Effector CD4-positive, alpha-beta T cell (primary cell): ENCODE measurements at places on chromosomes 13 and 19.

DNA sequence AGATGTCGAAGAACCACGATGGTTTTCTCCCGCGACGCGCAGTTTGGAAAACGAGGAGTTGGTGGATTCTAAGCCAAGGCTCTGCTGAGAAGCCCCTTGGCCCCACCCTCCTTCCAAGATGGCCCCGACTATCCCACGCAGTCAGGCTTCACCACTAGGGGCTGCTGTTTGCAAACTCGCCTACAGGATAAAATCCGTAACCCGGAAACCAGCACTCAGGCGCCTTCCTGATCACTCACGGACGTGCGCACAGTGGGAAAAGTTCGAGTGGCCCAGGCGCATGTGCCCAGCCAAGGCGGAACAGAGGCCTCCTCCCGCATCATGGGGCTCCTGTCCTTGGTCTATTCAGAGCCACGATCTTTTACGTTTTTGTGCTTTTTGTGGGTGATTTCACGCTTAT, 19.2 kb upstream of the UQCR11 start:
- DNase-seq, result peak; percentile 35

DNA sequence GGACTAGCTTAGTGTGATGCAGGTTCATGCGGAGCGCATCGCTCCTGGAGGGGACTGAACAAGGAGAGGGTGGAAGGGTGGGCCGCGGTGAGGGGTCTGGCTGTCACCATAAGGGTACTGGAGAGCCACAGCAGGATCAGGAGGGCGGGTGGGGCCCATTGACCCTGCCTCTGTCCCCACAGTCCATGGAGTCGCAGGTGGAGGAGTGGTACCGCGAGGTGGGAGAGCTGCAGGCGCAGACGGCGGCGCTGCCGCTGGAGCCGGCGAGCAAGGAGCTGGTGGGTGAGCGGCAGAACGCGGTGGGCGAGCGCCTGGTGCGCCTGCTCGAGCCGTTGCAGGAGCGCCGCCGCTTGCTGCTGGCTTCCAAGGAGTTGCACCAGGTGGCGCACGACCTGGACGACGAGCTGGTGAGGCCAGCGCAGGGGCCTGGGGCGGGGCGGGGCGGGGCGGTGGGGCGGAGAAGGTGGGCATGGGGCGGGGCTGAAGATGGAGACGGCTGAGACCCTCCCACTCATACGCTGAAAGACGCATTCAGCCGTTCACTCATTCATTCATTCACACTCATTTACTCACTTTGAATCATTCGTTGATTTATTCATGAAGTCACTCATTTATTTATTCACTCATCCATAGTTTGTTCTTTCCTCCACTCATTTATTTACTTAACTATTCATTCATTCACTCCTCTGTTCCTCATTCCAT, 27.5 kb upstream of the SHKBP1 start:
- peak; percentile 65 for DNase-seq

GRCh38 chr13:112873851-112874750, 94.9 kb upstream of the MCF2L start:
- no peak for DNase-seq

DNA sequence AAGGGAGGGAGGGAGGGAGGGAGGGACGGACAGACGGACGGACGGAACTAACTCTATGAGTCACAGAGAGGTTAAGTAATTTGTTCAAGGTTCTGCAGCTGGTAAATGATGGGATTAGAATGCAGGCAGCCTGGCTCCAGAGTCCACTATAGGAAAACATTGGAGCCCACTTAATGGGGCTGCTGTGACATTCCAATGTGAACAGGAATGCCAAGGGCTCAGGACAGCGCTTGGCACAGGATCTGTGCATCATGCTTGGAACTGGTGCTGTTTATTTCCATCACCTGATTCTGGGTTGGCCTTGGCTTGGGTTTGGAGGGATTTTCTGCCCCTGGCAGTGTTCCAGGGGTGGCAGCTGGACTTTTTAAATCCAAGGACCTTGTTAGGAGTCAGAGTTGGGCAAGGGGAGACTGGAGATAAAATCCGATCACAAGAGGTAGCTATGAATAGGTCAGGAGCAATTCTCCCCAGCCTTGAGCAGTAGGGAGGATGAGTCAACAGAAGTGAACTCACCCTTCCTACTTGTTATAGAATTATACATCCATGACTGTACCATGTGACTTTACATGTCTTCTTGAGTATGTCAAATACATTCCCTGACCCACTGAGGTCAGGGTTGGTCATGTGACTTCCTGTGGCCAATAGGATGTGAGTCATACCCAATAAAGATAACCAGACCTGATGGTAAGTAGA, 7.8 kb upstream of the HIF3A start:
- DNase-seq, result no peak

GRCh38 chr19:40298026-40298425, 12.9 kb upstream of the AKT2 start:
- no peak for DNase-seq

- no peak for DNase-seq
These were observed 192.3 kb downstream of the SHISA2 start for GRCh38 chr13:25859528-25859927.

DNA sequence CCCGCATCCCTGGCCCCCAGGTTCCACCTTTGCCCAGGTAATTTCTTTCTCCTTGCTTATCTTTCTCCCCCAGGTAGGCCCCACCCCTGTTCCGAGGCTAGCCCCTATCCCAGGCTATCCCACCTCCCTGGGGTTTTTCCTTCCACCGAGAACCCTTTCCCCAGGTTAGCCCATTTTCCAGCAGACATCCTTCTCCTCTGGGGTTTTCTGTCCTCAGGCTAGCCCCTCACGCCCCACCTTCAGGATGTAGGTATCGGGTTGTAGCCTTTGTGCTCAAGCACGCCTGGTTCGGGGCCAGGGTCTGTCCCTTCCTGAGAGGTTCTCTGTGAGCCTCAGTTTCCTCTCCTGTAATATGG, 837 bp downstream of the FSD1 start:
- no peak for DNase-seq

DNA sequence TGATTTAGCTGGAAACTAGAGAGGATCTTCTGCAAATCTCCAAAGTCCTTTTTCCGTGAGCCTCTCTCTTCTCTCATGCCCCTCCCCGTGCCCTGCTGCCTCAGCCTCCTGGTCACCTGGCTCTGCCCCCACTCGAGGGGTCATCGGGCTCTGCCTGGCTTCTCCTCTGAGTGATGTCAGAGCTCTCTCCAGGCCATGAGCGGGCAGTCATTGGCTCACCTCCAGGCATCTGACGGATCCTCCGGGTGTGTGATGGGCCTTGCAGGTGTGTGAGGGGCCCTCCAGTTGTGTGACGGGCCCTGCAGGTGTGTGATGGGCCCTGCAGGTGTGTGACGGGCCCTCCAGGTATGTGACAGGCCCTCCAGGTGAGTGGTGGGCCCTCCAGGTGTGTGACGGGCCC, 10.3 kb upstream of the GAS6 start:
- DNase-seq, result no peak

GRCh38 chr19:17450264-17451075, 2.0 kb upstream of the TMEM221 start:
- DNase-seq, result no peak

GRCh38 chr13:98089246-98089645, 53.6 kb upstream of the FARP1 start:
- no peak for DNase-seq

- DNase-seq, result no peak
These were observed 40.5 kb downstream of the MIPEP start for GRCh38 chr13:23848646-23849141.

- no peak for DNase-seq
These were observed 80.1 kb downstream of the IPO5 start for GRCh38 chr13:98033277-98034247.

GRCh38 chr19:11125994-11126685, 29.4 kb downstream of the SPC24 start:
- DNase-seq, result peak; percentile 72

DNA sequence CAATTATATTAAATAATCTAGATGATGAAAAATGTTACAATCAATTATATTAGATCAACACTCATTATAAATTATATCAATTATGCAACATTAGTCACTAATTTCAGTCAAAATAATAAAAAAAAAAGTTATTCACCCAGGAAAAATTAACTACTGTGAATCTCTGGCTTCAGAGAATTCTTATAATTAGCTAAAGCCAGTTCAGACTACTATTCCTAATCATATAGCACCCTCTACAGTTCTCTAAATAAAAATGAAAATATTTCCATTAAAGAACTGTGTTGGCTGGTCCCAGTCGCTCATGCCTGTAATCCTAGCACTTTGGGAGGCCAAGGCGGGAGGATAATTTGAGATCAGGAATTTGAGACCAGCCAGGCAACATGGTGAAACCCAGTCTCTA, 33.0 kb downstream of the XPO4 start:
- DNase-seq, result no peak

GRCh38 chr19:55209693-55210472, 582 bp upstream of the PTPRH start:
- no peak for DNase-seq

- DNase-seq, result no peak
These were observed 65.4 kb downstream of the TUBGCP3 start for GRCh38 chr13:112522578-112522977.

DNA sequence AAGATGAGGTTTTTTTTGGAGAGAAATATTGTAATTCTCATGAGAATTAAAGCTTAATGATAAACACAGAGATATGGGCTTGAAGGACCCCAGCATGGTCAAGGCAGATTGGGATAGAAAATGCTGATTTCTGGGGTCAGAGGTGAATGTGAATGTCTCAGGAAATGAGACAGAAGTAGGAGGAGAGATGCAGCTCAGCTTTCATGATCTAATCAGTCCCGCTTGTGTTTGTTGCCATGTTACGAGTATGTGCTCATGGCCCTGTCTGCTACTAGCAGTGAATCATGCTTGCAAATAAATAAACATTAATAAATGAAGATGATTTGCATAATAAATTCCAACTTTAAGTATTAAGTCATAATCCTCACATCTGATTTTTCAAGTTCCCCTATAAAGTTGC, 23.0 kb upstream of the NDFIP2 start:
- DNase-seq, result no peak

DNA sequence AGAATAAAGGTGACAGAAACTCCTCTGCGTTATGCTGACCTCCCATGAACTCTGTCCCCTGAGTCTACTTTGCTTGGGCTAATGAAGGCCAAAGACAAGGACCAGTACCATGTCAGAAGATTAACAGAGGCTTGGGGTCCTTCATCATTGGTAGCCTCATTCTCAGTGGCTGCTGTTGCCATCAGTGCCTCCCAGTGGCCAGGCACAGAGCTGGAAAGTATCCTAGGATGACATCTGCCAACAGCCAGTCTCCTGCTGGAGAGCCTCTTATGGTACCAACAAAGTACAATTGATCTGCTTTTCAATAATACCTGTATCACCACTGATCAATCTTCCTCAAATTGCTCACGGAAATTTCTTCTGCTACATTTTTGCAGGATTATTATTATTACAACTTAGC, 281.6 kb downstream of the DNAJC15 start:
- DNase-seq, result no peak

GRCh38 chr19:1483979-1484428, 5.0 kb upstream of the C19orf25 start:
- DNase-seq, result no peak

DNA sequence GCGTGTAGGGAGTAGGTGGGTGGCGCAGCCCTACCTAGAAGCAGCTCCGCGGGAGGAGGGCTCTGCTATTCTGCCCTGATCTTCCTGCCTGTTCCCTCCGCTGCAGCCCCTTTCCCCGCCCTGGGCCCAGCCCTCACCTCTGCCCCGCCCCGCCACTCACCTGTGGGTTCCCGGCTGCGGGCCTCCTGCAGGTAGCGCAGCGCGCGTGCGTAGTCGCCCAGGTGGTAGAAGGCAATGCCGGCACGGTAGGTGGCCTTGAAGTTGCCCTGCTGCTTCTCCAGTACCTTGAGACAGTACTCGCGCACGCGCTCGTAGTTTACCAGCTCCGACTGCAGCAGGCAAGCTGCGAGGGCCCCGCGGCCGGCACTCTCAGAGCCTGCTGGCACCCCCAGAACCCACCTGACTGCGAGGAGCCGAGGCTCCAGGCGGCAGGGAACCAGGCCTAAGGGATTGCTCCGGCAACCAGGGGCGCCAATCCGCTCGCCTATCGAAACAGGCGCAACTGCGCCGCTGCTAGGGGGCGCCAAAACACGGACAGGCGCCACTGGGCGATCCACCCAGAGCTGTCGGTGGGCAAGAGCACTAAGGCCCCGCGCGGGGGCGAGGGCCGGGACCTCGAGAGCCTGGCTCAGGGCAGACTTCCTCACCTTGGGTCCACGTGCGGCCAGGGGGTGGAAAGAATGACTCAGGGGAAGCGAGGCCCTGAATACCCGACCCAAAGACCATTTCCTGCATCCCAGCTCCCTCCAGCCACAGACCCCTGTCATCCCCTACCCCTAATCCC, 965 bp downstream of the TTC9B start:
- no peak for DNase-seq

DNA sequence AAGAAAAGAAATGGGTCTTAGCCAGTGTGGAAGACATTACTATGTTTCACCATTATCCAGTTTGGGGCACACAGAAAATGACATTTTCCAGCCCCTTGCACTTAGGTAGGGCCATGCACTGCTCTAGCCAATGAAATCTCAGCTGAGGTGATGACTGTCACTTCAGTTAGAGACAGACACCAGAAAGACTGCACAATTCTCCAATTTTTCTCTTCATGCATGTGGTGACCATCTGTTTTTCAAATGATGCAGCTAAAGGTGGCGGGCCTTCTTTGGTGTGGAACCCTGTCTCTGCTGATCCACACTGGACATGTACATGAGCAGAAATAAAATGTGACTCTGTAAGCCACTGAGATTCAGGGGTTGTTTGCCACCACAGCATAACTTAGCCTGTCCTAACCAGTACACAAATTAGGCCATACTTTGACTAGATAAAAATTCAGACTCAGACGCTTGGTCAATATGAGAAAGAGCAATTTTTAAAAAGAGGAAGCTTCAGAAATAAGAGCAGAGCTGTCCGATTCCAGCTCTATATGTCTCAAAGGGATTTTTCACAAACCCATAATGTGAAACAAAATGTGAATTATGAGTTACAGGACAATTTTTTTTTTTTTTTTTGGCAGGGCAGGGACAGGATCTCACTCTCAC, 6.7 kb downstream of the ZNF565 start:
- no peak for DNase-seq
